ENCODE measurements at places on chromosomes 4 and X.

DNA sequence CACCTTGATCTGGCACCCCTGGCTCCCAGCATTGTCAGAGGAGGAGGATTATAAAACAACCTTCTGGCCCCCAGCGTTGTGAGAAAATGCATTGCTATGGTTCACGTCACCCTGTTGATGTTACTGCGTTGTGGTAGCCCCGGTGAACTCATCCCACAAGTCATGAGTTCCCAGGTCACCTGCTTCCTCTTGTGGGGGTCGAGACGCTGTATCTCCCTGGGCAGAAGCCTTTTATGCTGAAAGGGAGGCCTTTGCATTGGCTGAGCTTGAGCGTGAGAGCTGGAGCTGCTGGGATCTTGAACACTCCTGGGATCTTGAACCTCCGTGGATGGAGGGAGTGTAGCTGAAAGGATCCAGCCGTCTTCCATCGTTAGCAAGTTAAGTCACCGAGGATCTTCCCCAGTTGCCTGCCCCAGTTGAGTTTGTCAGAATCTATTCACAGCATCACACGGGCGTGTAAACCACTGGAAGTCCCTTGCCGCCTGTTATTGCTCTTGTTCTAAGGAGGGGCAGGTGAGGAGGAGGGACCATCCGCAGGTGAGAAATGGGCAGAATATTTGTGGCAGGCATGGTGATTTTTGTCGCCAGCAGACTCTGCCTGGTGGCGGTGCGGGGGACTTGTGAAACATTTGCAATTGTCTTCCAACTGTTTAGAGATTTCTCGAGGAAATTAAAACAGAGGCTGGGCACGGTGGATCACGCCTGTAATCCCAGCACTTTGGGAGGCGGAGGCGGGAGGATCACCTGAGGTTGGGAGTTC lies 299.9 kb downstream of the ASMT start:
- DNase-seq, result no peak

- DNase-seq, result peak; percentile 1
These were observed 124.4 kb downstream of the CHRDL1 start for GRCh38 chrX:110671068-110671803.

GRCh38 chrX:150842198-150842685 lies 56.2 kb downstream of the CD99L2 start:
- DNase-seq, result no peak

DNA sequence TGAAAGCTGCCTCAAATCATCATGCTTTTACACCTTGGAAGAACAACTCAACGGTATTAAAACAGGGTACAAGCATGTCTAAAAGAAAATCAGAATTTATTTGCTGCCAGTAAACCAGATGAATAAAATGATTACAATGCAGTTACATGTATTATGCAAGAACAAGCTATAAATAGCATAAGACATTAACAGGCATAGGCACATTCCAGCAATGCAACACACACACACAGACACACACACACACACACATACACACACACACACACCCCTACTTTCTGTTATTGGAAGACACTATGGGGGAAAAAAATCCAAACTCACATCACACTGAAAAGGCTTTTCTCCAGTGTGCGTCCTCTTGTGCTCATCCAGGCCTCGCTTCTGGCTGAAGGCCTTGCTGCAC lies 212.5 kb downstream of the PRDM5 start:
- no peak for DNase-seq

DNA sequence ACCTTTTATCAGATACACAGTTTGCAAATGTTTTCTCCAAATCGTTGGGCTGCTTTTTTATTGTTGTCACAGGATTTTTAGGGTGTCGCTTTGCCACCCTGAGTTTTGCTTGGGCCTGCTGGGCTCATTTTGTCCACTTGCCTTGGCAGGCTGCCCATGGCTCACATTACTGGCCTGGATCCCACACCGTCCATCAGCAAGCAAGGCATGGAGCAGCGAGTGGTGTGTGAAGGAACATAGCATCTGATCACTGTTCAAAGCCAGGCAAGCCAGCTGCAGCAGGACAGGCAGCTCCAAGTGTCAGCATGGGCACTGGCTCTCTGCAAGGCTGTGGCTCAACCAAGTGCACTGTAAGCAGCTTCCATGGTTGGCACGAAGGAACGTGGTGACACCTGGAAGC lies 261.4 kb upstream of the TECRL start:
- DNase-seq, result no peak

DNA sequence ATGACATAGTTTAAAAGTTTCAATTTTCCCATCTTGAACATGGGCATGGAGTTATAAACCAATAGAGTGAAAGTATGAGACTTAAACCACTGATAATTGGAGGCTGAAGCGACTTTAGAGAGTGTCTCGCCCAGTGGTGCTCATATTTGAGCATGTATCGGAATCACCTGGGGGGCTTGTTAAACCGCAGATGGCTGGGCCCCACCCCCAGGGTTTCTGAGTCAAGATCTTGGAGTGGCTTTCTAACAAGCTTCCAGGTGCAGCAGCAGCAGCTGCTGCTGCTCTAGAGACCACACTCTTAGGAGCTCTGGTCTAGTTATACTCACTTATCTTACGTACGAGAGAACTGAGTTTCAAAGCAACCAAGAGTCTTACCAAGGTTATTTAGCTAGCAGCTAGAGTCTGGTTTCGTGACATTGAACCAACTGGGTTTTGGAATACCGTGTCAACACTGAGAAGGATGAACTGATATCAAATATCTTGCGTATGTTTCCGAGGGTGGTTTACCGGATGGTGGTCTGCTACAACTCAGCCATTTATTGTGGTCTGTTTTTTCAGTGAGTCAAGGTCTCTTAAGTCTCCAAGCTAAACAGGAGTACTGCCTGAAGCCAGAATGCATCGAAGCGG lies 5.9 kb downstream of the PHEX start:
- DNase-seq, result no peak

DNA sequence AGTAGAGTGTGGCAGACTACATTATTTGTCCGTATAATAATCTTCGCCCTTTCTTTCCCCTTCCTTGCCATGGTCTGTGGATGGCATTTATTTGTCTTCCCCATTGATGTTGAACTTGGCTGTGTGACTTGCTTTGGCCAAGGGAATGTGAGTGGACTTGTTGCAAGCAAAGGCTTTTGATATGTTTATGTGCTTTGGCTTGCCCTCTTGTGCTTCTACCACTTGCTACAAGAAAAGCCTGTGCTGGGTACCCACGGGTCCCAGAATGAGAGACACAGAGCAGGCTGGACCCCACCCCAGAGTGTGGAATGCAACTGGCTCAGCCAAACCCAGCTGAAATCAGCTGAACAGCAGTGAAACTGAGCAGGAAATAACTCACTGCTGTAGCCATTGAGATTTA lies 63.0 kb downstream of the FAM184B start:
- DNase-seq, result no peak

DNA sequence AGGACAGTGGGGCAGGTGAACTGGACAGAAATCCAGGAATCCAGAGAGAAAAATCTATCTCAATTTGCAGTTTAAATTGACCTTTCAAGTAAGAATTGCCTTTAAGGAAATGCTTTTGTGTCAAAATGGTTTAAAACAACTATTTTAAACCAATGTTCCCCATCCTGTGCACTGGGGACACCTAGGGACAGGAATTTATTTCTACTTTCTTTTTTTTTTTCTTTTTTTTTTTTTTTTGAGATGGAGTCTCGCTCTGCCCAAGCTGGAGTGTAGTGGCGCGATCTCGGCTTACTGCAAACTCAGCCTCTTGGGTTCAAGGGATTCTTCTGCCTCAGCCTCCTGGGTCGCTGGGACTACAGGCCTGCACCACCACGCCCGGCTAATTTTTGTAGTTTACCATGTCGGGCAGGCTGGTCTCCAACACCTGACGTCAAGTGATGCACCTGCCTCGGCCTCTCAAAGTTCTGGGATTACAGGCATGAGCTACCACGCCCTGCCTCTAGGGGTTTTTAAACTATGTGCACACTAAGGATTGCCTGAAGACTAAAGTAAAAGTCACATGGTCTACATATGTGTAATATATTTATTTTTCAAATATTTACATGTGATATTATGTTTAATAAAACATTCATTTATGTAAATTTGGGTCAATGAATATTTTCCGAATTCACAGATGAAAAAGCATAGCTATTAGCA lies 1213.4 kb downstream of the STIM2 start:
- no peak for DNase-seq

DNA sequence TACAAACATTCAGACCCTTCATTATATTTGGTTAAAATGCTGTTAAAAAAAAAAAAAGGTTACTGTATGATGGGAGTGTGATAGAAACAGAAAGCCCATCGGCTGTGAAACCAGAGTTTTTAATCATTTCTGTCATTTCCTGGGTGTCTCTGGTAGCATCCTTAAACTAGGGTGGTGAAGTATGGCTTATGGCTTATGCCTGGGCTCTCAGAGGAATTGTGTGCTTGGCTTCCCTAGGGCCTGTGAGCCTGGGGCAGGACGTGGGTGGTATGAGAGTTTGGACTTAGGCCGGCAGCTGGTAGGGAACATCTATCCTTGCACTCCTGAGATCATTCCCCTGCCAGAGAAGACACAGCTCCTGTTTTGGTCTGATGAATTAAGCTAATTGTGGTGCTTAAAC lies 52.2 kb downstream of the DCUN1D4 start:
- peak; percentile 13 for DNase-seq
